ENCODE measurements at places on chromosomes 13 and 19.

DNA sequence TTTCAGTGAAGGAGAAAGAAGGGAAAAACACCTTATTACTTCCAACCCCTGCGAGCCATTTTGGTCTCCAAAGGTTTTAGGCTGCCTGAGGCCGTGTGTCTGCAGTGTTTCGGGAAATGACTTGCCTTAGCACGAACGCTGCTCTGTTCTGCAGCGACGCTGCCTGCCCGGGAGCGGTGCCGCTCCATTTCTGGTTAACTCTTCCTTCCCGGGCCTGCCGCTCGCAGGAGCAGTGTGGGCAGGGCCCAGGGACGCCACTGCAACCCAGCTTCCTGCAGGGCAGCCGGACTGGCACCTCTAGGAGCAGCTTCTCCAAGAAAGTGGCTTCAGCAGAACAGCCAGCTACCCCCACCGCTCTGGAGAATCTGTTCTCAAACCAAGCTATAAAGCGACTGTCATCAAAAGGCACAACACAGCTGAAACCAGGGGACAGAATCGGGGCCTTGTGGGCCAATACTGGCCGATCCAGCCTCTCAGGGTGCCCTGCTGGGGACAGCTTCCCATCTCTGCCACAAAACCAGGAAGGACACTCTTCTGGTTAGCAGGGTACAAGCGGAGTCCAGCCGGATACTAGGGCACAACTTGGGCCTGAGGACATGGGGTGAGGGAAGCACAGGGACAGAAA lies 72.2 kb downstream of the KCTD15 start:
- no peak for DNase-seq

DNA sequence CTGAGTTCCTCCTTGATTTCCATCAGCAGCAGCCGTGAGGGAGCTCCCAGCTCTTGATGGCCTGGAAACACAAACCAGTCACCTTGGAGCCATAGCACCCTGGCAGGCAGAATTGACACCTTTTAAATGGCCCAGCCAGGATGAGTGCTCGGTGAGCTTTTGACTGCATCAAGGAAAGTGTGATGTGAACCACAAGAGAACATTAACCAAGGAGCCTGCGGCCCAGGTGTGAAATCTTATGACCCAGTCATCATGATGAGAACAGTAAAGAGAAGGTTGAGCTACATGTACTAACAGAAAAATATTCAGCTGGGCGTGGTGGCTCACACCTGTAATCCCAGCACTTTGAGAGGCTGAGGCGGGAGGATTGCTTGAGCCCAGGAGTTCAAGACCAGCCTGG lies 22.8 kb downstream of the SUGP2 start:
- DNase-seq, result no peak

DNA sequence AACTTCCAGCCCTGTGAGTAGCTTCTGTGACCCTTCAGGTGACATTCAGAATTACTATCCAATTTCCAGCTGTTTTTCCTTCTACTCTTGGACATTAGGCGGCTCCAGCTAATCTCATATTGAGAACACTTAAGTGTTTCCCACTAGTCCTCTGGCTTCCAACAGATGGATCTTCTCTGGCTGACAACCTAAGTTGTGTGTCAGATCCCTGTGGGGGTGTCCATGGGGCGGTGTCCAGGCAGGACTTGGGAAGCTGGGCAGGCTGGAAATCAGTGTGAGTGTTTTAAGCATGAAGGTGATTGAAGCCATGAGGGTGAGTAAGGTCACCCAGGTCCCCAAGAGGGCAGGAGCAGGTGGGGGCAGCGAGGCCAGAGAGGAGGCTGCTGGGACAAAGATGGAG lies 10.1 kb downstream of the CNOT3 start:
- no peak for DNase-seq

DNA sequence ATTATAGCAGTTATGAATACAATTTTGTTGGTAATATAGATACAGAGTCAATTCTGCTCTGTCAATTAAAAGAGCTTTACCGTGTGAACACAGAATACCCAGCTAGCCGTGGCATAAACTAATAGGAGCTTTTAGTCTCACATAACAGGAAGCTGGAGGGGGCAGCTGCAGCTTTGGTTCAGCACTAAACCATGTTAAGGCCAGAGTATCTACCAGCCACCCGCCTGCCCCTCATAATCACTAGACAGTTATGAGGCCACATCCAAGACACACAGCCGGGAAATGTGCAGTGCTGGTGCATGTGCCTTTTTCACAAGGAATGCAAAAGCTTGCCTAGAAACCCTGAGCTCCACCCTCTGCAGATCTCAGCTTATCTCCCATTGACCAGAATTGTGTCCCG lies 62.3 kb downstream of the SGCG start:
- DNase-seq, result no peak

DNA sequence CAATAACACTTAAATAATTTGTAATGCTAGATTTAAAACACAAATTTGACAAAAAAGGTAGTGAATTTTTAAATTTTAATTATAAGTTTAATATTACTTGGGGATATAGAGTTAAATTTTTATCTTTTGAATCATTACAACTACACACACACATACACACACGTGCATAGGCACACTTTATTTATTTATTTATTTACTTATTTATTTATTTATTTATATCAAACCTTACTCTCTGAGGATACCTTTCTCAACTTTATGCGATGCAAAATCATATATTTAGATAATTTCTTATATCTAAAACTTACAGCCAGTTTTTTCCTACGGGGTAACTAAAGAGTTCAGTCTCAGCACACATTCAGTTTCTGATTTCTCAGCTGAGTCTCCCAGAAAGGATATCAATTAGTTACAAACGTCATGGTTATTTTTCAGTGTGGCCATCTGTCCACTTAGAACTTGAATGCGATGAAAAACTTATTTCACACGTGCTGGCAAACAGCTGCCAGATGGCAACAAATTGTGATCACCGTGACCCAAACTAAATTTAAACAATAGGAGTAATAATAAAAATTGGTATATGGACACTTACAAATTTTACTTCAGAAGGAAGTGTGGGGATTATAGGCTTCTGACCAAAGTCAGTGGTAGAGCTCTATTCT lies 683.1 kb upstream of the PRR20A start:
- DNase-seq, result no peak

DNA sequence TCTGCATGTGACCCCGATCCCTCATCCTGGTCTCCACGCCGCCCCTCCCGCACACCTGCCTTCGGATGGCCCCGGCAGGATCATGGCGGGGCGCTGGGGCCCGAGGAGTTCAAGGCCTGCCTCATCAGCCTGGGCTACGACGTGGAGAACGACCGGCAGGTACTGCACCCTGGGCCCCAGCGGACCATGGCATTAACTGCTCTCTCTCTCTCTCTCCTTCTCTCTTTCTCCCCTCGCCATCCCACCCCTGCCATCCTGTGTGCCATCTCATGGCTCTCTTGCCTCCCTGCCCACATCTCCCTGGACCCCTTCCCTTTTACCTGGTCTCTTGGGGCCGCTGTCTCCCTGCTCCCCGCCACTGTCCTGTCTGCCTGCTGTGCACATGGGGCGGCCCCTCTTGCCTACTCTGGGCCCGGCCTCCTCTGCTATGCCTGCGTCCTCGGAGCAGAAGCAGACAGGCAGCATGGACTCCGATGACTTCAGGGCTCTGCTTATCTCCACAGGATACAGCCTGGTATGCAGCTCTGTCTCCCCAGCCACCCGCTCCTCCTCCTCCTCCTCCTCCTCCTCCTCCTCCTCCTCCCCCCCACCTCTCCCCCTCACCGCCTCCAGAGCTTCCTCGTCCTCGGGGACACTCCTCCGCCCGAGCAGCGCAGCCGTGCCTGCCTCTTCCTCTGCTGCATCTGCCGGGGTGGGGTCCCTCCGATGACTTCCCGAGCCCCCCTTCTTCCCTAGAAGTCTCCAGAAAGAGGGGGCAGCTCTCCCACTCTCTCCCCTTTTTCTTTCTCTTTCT lies 16.2 kb downstream of the CAPN12 start:
- DNase-seq, result no peak

DNA sequence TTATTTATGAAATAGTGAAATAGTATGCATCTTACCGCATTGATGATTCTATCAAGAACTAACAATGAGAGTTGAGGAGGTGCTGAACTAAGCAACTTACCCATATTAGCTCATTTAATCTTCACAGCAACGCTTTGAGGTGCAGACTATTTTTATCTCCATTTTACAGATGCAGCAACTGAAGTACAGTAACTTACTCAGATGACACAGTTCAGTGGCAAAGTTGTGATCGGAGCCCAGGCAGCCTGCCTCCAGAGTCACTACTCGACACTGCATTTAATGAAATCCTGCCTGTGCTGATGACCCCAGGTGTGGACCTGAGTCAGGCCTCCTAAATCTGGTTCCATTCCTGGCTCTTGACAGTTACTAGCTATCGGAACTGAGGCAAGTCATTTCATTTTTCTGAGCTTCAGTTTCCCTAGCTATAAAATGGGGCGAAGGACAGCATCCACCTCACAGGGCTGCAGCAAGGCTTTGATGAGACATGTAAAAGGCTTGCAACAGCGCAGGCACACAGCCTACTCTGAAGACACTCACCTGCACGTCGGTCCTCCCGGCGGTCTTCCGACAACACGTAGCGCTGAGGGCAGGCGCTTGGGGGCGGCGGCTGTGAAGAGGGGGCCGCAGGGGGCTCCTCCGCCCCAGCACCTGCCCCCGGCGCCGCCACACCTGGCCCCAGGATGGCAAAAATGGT lies 1.5 kb downstream of the MYPOP start:
- DNase-seq, result no peak

DNA sequence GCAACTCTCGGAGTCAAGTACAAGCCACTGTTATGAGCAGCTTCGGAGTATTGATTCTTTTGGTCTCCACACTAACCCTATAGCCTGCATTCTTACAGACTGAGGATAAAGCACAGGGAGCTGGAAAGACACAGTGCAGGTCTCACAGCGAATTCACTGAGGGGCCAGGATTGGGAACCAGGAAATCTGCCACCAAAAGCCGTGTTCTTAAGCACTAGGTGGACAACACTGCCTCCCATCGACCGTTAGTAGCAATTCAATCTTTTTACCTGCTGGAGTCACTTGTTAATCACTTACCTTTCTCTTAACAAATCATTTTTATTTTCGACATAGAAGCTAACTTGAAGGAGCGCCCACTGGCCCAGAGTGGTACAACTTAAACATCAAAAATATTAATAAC lies 6.3 kb downstream of the PMIS2 start:
- DNase-seq, result no peak

DNA sequence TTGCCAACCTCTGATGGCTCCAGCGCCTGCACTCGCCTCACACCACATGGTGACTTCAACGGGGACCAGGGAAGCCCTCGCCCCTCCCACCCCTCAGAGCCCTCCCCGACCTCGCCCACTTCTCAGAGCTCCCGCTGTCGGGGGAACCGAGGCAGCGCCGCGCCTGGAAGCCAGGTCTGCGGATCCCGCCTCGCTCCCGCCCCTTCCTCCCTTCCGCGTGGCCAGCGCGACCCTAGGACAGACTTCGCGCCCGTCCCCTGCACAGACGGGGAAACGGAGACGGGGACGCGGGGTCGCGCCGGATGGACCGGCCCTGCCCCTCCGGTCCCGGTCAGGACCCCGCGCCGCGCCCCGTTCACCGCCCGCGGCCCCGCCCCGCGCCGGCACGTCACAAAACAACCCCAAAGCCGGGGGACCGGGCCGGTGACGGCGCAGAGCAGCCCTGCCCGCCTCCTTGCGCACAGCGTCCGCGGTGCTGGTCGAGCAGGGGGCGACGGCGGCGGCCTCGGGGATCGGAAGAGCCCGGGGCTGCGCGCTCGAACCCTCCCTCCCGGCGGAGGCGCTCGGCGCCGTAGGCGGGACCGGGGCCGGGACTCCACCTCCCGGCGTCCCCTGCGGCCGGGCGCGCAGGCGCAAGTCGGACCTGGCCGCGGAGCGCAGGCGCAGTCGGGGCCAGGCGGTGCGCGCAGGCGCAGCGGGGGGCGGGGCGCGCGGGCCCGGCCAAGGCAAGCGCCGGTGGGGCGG lies 379 bp upstream of the CDC34 start:
- DNase-seq, result no peak
